ENCODE measurements at places on chromosomes 11 and 22.

GRCh38 chr11:69637198-69637940 is 3.6 kb upstream of the CCND1 start:
- no peak for DNase-seq

DNA sequence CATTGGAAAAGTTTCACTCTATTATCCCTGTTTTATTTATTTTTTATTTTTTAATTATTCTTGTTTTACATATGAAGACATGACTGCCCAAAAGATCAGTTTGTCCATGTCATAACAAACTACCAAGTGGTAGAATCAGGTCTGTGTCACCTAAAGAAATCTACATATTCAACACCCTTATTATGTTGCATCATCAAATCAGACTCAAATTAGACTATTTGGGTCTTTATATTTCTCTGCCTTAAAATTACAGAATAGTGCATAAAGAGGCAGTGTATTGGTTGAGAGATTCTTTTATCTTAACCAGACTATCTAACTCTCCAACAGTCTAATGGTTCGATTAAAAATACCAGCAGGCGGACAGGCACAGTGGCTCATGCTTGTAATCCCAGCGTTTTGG is 18.5 kb upstream of the ATP5MG start:
- DNase-seq = no peak

DNA sequence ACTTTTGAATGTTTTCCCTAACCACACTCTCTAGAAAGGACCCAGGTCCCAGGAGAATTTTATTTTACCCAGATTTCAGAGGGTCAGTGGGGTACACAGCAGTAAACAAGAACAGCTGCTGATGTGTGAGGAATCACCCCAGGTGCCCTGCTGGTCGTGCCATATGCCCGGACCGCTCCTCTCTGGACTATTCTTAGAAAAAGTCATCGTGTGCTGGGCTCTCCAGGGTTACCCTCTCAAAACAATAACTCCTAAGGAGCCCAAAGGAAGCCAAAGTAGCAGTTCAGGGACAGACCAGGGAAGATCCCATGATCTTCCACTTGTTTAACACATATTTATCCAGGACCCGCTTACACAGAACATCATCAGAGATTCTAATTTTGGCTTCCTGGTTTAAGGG is 29.7 kb downstream of the LRP4 start:
- DNase-seq = no peak

DNA sequence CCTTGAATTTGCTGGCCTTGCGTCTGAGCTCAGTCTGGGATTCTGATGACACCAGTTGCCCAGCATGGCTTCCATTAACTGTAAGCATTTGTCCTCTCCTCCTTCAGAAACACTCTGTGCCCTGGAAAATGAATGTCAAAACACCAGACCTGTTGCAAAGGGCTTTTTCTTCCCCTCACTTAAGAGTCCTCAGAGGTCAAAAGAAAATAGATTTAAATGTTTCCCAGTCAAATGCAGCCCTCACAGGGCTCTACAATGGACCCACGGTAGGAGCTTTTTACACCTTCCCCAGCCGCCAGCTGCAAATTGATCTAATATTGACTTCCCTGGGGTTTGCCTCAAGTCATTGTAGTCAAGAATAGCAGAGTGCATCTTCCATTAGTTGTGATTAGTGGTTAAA is 332.2 kb downstream of the INSC start:
- DNase-seq = no peak

GRCh38 chr11:118171269-118172062 is 5.0 kb downstream of the SCN2B start:
- DNase-seq = peak; percentile 30

- no peak for DNase-seq
Observed at GRCh38 chr11:62881579-62882430, 1.1 kb downstream of the SLC3A2 start.

- no peak for DNase-seq
Observed at GRCh38 chr11:15816260-15816871, 540.0 kb downstream of the SOX6 start.

Measured in NCI-H1694 (cell line).